ENCODE measurements at places on chromosomes 3 and 15.

GRCh38 chr3:51944451-51945021, 2.4 kb downstream of the PARP3 start:
- no peak for DNase-seq

DNA sequence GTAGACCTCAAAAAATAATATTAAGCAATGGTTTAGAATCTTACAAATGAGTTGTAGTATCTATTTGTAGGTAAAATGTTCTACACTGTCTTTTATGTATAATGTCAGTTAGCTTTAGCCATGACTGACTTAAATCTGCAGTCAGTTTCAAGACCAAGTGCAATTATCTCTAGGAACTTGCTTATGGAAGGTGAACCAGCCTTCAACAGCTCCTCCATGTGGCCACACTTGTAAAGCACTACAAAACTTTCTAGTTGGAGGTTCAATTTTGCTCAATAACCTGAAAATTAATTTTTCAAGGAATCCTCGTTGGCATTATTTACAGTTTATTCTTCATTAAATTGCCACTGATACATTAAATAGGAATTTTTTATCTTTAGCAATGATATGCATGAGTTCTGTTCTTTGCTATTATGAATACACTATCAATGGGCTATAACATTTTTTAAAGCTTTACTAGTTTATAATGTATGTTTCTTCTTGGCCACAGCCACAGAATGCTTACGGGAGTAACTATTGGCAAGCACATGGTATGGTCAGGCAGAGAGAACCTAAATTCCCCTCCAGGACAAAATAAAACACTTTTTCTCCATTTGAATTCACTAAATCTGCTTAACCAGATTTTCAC, 315.3 kb upstream of the UBE2E2 start:
- peak; percentile 29 for DNase-seq

DNA sequence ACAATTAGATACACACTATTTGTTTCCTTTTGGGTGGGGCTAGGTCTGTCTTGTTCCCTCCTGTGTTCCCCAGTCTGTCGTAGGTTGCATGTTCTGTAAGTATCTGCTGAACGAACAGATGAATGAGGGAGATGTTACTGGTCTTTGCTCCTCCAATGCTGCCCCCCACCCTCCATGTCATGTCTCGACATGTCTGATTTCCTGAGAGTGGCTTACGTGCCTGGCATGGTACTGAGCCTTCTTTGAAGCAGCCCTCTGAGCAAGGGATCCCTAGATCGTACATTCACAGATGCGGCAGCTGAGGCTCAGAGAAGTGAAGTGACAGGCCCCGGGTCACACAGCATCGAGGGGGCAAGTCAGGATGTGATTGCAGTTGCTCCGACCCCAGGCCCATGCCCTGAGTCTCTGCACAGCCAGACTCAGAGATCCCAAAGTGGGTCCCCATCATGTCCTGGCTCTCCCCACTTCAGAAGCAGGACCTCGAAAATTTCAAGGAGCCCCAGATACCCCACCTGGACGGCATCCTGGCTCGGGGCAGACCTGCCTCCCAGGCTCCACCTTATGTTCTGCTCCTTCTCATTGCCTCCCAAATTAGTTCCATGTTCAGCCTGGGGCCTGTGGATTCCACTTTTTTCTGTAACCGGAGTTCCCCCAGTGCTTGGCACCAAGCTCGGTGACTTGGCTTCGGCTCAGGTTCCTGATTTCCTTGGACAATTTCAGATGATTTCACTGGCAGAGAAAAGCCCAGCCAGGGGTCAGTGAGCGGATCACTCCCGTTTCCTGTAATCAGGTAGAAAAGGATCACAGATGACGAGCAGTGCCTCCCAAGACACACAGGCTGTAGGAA, 24.7 kb downstream of the GOLGA6L2 start:
- DNase-seq, result no peak

DNA sequence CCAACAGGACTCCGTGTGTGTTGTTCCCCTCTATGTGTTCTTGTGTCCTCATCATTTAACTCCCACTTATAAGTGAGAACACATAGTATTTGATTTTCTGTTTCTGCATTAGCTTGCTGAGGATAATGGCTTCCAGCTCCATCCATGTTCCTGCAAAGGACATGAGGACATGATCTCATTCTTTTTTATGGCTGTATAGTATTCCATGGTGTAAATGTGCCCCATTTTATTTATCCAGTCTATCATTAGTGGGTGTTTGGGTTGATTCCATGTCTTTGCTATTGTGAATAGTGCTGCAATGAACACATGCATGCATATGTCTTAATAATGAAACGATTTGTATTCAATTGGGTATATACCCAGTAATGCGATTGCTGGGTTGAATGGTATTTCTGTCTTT, 28.5 kb upstream of the TOP2B start:
- no peak for DNase-seq

- no peak for DNase-seq
Measured at GRCh38 chr3:100268156-100268555, 7.4 kb downstream of the TBC1D23 start.

GRCh38 chr3:125480656-125481374, 39.2 kb downstream of the SNX4 start:
- DNase-seq, result no peak

- no peak for DNase-seq
Measured at GRCh38 chr3:71577011-71577410, 6.5 kb downstream of the FOXP1 start.

GRCh38 chr15:77637851-77638692, 5.4 kb upstream of the LINGO1 start:
- no peak for DNase-seq

DNA sequence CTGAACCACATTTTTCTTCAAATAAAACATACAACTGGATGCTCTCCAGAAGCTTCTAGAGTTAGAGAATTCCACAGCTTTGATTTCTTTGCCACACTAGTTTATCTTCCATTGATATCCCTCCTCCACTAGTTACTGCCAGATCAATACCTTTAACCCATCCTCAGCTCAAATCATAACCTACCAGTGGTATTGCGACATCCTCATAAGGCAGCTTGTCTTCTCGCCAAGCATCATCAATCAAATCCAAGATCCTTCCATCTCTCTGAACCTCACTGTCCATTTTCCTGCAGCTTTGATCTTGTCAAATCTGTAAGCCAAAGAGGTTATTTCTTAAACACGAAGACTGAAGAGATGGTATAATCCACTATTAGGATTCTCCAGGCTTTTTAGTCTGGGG, 3.2 kb downstream of the ANAPC13 start:
- no peak for DNase-seq

DNA sequence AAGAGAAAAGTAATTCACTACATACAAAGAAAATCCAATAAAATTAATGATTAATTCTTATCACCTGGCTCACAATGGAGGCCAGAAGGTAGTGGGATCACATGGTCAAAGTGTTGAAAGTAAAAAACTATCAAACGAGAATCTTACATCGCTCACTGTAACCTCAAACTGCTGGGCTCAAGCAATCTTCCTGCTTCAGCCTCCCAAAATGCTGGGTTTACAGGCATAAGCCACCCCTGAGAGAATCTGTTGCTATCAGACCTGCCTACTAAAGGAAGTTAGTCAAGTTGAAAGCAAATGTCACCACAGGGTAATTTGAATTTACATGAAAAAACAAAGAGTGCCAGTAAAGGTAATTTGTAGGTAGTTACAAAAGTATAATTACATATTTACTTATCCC, 103.3 kb downstream of the PCCB start:
- no peak for DNase-seq

DNA sequence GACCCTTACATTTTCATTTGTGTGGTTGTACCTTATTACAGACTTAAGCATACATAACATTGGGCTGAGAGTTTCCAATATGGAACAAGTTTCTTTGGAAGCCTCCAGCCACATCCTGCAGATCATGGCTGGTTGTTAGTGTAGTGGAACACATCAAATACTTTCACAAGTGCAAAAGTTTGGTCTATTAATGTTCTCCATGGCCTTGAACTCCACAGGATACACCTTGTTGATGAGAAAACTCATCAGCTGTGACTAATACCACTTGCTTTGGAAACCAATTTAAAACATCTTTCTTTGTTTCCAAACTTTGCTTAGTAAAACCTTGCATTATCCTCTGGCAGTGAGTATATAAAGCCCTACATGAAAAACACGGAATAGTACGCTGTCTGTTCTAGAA, 46.1 kb downstream of the MYZAP start:
- DNase-seq, result no peak

- DNase-seq, result no peak
Measured at GRCh38 chr15:84684092-84684491, 26.1 kb upstream of the NMB start.

- DNase-seq, result no peak
Measured at GRCh38 chr3:150302246-150302645, 105.9 kb upstream of the TSC22D2 start.

DNA sequence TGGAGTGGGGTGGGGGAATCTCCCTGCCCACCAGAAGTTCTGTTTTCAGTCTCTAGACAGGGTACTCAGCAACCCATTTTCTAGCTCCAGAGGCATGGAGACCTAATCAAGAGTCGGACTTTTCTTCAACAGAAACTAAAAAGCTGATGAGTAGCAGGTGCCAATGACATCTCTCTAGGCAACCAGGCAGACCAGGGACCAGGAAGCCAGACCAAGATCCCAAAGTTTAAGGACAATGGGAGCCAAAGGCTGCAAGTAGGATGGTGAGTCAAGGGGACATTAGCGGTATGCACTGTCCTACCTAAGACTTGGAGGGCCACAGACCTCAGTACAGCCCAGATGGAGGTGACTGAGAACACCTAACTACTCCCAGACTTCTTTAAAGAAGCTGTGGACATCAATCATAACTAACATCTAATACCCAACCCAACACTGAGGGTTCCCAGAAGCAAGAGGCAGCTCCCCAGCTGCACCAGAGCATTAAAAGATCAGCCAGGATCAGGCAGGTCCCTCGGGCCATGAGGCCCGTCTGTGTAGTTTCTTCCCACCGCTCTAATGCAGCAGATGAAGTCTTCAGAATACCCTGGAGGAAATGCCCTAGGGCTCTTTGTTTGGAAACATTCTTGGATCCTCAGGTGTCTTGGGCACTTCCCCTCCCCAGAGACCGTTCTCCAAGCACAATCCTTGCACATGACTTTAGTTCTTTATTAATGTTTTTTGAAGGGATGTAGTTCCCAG, 979 bp downstream of the CCDC71 start:
- DNase-seq, result no peak

DNA sequence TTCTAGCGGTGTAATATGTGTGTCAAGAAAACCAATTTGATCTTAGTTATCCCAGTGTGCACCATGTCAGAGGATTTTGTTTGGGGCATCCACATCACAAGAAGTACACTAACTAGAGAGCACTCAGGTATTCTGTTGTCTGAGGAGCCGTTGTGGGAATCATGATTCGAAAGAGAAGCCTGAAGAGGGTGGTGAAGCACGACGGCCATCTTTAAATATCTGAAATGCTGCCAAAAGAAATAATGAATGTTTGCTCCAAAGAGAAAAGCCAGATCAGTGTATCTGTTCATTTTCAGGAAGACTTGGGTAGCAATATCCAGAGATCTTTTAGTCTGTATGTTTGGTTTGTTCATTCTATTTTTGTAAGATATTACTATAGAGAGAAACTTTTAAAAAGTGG, 180.7 kb downstream of the KLHL25 start:
- DNase-seq, result no peak

- no peak for DNase-seq
Measured at GRCh38 chr3:158330870-158331269, 221.0 kb downstream of the RSRC1 start.

DNA sequence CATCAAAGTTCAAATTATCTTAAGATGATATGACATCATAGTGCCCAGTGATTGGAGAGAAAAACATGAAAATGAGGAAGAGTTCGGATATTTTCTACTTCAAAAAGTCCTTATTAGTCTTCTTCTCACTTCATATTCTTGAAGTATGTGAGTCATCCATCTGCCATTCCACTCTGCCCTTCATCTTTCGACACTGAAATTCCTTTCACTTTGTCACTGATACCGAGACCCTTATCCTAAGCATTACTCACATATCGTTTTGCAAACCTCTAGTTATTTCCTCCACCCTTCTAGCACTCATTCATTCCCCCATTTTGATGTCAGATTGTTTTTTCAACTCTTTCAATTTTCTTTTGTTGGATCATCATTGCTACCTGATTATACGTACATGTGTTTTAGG, 4.0 kb downstream of the OR5H14 start:
- DNase-seq, result no peak

DNA sequence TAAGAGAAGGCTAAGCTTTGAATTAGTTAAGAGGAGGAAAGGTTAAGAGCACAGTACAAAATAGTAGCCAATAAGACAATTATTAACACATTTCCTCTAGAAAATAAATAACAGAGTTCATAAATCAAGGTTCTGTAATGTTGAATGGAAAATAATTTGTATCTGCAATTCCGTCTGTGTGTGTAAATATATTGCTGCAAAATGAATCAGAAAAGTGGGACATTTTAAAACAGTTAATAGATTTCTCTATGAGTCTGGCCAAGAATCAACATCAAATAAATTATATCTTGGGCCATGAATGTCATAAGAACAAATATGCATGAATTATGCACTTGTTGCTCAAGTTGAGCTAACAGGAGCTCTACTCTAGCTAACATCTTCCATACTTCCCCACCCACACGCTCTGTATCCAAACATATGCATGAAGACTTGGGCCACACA, 14.2 kb upstream of the SUCNR1 start:
- no peak for DNase-seq

DNA sequence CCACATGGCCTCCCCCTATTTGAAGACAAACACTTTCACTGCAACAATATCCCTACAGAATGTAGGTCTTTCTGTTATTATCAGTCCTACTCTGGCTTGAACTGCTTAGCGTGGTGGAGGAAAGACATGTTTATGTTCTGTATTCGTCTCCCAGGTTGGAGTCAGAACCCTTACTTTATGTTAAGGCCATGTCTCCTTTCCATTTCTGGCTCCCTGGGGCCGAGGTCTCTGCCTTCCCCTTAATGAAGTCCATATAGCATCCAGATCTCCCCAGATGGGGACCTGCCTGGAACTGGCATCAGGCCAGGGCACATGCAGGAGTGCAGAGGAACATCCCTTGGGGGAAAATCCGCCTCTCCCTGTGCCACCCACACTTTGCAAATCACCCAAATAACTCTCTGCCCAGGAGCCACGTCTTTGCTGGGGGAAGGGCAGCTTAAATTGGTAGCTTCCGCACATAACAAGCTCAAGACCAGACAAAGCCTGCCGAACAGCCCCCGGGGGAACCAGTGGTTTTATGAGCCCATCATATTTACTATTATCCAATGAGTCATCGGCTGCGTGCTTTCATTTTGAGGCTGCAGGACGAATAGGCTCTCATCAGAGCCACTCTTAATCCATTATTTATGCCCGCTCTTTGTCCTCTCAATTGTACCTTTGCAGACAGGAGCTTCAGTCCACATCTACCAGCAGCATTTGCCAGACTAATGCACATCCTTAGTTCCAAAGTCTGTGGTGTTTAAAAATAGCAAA, 237.0 kb downstream of the UACA start:
- DNase-seq, result no peak

GRCh38 chr3:31804251-31805051, 176.6 kb downstream of the OSBPL10 start:
- no peak for DNase-seq

Measured in iPS-NIHi11 (cell line).